Neural crest cell (in vitro differentiated cells): ENCODE measurements at places on chromosomes 13 and 19.

DNA sequence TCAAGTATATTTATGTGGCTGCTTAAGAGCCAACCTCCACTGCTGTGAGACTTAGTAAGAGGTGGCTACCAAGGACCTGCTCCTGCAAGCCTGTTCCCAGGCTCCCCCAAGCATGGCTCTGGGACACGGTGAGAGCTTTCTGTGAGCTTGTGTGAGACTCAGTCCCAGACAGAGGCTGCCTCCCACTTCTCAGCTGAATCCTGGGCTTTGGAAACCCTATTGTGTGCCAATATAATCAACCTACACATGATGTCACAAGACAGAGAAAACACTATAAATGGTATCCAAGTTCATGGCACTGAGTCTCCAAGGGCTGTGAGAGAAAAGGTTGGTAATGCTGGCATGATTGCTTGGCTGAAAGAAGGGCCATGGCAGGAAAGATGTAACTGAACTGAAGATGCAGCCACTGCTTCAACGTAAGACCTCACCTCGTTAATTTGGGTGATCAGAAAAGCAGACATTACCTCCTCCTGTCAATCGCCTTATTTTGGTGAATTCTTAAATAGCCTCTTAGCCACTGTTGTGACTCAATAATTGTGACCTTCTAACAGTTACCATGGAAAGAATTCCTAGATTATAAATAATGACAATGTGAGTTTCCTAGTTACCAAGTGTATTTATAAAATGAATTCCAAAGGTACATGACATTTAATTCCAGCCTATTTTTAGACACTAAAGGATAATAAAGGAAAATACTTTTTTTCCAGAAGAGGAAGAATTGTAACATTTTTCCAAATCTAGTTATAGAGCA, 332.0 kb downstream of the IRS2 start:
- DNase-seq: no peak

DNA sequence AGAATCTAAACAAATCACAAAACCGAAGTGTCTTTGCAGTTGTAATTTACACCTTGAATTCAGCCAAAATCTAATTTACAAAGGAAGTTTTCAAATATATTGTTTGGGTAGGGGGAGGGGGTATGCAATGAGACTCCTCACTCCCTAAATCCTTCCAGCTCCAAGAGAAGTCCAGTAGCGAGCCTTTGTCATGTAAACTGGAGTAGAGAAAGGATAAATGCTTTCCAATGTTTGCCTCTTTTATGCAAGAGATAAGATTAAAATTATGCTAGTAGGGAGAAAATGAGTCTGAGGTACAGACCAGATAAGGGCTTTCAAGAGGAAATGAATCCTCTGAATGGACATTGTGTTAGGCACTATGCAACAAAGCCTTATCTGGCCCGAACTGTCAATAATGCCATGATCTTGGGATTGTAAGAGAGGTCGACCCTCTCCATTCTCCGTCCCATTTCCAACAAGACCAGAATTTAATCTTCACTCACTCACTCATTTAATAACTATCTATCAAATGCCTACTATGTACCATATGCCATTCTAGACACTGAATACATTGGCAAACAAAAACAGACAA, 199.2 kb downstream of the LACC1 start:
- no peak for DNase-seq

GRCh38 chr13:77048681-77049080, 21.7 kb upstream of the FBXL3 start:
- no peak for DNase-seq

DNA sequence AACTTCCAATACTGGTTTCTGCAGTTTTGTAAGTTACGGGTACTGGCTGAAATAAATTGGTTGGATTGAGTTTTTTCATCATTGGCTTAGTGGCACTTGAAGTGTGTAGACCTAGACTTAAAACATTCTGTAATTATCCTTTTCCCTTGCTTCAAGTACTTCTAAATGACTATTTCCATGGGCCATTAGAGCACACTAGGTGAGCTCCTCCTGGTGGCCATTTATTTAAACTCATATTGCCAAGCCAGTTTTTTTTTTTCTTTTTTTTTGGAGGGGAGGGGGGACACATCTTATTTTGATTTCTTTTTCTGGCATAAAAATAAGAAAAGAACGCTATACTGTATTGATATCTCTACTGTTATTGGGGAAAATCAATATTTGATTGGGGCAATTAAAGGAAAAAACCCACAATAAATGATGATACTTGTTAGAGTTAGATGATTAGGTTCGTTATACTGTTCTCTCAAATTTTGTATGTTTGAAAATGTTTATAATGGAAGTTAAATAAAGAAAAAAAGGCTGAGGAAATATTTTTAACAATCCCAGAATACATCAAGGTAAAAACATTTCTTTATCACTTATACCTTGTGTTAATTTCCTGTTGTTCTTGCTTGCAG, 82.9 kb downstream of the PDS5B start:
- DNase-seq: no peak

GRCh38 chr19:4391701-4392483, 8.5 kb downstream of the SH3GL1 start:
- DNase-seq: no peak

DNA sequence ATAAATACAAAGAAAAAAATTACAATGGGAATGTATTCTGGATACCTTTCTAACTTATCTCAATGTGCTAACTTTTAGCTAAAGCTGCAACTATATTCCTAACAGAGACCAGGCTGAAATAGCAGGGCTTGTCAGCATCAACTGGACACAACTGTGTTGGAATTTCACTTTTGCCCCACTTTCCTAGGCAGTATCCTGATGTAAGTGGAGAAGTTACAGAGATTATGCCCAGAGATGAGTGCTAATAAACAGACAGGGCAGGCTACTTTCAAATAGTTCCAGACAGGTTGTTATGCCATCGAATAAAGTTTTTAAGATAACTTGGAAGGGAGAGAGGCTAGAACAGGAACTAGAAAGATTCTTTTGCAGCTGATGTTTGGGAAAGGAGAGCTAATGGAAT, 201.9 kb downstream of the KCTD12 start:
- no peak for DNase-seq

GRCh38 chr19:48959341-48960239, 4.9 kb downstream of the BAX start:
- DNase-seq: no peak

GRCh38 chr19:35557539-35558399, 5.7 kb downstream of the ATP4A start:
- peak; percentile 84 for DNase-seq

GRCh38 chr13:50917572-50917971, 8.0 kb downstream of the RNASEH2B start:
- no peak for DNase-seq

GRCh38 chr13:41034881-41035280, 15.8 kb upstream of the ELF1 start:
- DNase-seq: no peak

GRCh38 chr19:9467161-9467560, 31.3 kb downstream of the ZNF560 start:
- DNase-seq: no peak

DNA sequence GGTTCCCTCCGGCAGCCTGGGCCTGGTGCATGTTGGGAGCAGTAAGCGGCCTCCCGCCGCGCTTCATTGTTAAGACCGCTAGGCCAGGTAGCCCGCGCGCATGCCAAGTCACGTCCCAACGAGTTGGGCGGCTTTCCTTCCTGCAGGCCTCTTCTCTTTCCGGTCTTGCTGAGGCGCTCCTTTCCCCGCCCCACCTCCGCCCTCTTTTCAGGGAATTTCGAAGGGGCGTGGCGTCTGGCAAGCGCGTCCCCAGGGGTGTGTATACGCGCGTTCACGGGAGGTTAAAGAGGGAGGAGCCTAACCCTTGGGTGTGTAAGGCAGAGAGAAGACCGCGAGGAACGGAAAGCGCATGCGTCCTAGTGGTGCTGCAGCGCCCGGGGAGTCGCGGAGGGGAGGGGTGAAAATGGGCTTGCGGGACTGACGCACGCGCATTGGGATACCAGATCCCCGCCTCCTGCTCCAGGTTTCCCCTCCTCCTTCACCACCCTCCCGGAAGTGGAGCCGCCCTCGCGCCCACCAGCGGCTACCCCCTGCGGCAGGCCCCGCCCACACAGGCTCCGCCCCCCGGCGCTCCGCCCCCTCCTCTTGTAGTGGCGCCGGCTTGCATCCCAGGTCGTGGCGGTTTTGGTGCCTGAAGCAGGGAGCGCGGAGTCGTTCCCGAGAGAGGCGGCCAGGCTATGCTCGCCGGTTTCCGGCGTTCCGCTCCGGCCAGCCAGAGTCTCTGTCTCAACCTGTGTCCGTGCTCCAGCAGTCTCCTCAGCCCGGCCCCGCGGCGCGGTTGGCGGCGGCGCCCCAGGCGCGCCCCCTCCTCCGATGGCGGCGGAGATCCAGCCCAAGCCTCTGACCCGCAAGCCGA, at the start of gene WDFY2:
Gene WDFY2, plus strand, starts transcription at position 588 of the 856 bp plus-strand sequence. Its CDS starts 226 bp downstream, at position 814.
- peak; percentile 99 for DNase-seq

GRCh38 chr19:3296034-3296433, 70.3 kb upstream of the NFIC start:
- no peak for DNase-seq

- DNase-seq: no peak
Measured at GRCh38 chr13:61413572-61414535, 1.8 kb downstream of the PCDH20 start.

GRCh38 chr19:30497034-30497433, 124.8 kb downstream of the ZNF536 start:
- no peak for DNase-seq

- DNase-seq: no peak
Measured at GRCh38 chr13:99353246-99353600, 46.0 kb upstream of the GPR183 start.

DNA sequence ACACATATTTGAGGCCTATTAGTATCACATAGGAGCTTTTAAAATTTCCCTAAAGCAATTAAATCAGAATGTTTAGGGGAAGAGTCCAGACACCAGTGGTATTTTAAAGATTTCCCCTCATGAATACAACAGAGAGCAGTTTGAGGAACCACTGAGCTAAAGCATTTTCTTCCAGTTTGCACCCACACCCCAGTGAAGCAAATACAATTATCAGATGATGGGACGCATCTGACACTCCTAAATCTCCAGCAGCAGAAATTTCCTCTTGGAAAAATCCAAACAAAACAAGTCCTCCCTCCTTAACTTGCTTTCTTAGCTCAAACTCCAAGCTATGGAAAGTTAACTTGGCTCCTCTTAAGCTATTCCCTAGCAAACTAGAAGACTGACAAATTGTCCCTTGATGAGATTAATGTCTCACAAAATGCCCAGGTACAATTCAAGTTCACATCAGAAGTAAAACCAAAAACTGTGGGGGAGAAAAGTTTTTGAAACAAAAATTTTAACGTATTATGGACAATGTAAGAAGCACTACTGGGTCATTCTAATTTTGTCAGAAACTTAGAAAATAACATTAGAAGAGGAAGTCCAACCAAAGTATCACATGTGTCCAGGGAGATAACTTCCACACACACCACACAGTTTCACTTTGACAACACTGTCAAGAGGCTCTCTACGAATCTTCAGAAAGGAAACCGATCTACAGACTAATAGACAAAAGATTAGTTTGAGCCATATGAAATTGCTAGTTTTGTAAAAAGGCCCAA, 74.1 kb downstream of the ABCC4 start:
- DNase-seq: no peak

DNA sequence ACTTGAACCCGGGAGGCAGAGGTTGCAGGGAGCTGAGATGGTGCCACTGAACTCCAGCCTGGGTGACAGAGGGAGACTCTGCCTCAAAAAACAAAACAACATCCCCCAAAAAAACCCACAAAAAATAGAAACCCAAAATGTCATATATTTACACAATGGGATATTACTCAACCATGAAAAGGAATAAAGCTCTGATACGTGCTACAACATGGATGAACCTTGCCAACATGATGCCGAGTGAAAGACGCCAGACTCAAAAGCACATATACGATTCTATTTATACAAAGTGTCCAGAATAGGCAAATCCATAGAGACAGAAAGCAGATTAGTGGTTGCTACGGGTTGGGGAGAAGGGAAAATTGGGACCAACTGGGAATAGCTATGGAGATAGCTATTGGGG, 2.1 kb upstream of the TPRX1 start:
- no peak for DNase-seq

GRCh38 chr19:18259893-18260292, 14.4 kb downstream of the IQCN start:
- no peak for DNase-seq

GRCh38 chr13:94825507-94825906, 113.2 kb upstream of the SOX21 start:
- DNase-seq: peak; percentile 14

DNA sequence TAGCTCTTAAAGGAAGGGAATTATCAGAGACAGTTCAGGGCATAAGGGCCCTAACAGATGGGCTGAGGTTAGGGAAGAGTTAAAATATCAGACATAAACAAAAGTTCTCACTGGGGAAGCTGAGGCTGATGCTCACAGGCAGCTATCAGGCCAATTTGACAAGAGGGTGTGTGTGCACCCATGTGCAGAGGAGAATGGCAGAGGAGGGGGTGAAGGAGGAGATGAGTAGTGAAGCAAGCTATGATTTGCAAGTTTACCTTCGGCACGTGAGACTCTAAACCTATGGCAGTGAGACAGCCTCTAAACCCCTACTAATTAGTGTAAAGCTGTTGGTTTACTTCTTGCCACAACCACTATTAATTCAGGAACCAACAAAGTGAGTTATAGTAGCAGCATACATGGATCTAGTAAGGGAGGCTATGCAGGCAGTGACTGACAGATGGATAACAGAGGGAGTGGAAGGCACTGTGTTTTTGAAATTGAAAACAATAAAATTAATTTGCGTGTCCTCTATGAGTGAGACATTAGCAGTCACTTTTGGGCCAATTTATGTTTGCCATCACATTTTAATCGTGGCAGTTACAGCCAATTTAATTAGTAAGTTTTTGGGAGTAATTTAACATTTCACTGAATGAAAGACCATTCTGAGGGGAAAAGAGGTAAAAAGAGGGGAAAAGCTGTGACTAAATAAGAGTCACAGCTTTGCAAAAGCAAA, 99.6 kb upstream of the HTR2A start:
- no peak for DNase-seq
